ENCODE measurements at places on chromosomes 13 and 19.

DNA sequence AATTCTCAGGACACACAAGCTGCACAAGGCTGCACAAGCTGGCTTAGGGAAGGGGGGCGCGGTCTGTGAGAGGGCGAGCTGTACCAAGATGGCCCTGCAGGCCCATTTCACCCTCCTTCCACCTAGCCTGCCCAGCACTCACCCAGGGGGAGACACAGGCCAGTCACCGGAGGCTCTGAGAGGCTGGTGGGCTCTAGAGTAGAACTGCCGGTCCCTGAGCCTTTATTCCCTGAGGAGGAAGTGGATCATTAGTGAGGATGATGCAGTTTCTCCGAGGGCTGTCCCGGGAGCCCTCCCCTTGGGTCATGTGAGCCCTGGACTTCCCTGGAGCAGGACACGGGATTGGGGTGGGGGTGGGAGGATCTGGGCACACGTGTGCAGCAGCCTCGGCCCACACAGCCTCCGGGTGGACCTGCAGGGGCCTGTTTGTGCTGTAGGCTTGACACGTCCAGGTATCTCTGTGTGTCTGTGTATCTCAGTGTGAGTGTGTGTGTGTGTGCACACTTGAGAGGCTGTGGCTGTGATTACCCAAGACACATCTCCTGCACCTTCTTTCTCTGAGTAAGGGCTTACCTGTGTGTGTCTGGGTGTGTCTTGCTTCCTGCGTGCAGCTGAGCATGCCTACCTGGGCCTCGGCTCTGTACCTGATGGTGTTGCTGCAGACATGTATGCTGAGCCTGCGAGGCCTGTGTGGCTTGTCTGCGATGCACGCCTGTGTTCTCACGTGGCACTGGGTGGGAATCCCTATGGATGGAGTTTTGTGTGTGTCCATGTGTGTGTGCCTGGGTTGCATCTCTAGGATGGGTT is at the start of gene ACP5:
TSS of gene ACP5 (minus strand) at position 195 of the 807 bp plus-strand sequence. CDS start 328 bp downstream, outside the sequence.
- DNase-seq = peak; percentile 53
- H3K27ac ChIP-seq = peak within 1 kb of the TSS; percentile 30
- peaks cover 12% of the 10 kb centered on the region for H3K4me1 ChIP-seq
- no peaks in the 10 kb centered on the region for H3K27me3 ChIP-seq
- peak within 1 kb of the TSS; percentile 12 for H3K4me3 ChIP-seq

DNA sequence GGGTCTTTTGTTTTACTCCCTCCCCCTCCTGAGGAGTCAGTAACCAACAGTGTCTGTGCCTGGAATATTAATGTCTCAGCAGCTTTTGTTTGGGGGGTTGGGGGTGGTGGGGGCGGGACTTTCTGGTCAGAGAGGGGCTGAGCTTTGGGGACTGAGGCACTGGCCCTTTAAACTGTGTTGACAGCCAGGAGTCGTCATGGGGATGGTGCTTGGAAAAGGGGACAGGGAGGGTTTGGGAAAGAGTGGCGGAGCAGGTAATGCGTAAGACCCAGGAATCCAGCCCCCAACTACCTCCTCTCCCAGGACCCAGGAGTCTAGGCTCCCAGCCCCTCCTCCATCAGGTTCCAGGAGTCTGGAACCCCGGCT is 5.2 kb downstream of the CADM4 start:
- H3K4me3 ChIP-seq = no peak overlapping the region
- H3K4me1 ChIP-seq = peaks cover 2% of the 10 kb centered on the region
- no peak for DNase-seq
- H3K27ac ChIP-seq = peak overlapping the region; percentile 5
- H3K36me3 ChIP-seq = no peaks in the 10 kb centered on the region
- no peaks in the 10 kb centered on the region for H3K27me3 ChIP-seq

GRCh38 chr19:46016426-46017094 is 6.3 kb downstream of the PGLYRP1 start:
- H3K27me3 ChIP-seq = peaks cover 4% of the 10 kb centered on the region
- DNase-seq = peak; percentile 86
- peaks cover 8% of the 10 kb centered on the region for H3K4me1 ChIP-seq
- peak overlapping the region; percentile 54 for H3K4me3 ChIP-seq
- no peak overlapping the region for H3K27ac ChIP-seq
- no peaks in the 10 kb centered on the region for H3K36me3 ChIP-seq

GRCh38 chr19:6067975-6068374 is 42.3 kb downstream of the RFX2 start:
- peaks cover 13% of the 10 kb centered on the region for H3K4me1 ChIP-seq

GRCh38 chr13:100532090-100532766 is 56.4 kb downstream of the GGACT start:
- no peaks in the 10 kb centered on the region for H3K36me3 ChIP-seq
- H3K27me3 ChIP-seq = no peaks in the 10 kb centered on the region
- H3K4me3 ChIP-seq = no peak overlapping the region
- peaks cover 2% of the 10 kb centered on the region for H3K4me1 ChIP-seq
- DNase-seq = no peak

DNA sequence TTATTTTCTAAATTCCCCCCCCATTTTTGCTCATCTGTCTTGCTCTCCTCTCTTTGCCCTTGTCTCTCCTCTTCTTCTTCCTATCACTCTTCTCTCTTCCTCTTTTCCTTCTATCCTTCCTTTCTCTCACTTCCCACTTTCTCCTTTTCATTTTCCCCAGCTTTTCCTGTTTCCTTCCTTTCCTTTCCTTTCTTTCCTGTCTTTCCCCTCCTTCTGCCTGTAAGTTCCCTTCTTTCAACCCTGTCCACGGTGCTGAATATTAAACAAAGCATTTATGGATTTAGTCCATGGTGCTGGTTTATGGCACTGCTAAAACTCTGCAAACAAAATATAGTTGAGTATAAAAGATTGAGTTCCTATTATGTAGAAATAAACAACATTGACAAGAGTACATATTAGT is 27.6 kb downstream of the SCEL start:
- H3K27me3 ChIP-seq = no peaks in the 10 kb centered on the region
- DNase-seq = no peak
- H3K4me1 ChIP-seq = no peaks in the 10 kb centered on the region

GRCh38 chr19:33220735-33221134 is 4.9 kb downstream of the SLC7A10 start:
- H3K4me1 ChIP-seq = no peaks in the 10 kb centered on the region
- no peaks in the 10 kb centered on the region for H3K36me3 ChIP-seq
- H3K27ac ChIP-seq = no peak overlapping the region
- H3K27me3 ChIP-seq = peaks cover 2% of the 10 kb centered on the region
- no peak for DNase-seq

- H3K4me1 ChIP-seq = no peaks in the 10 kb centered on the region
- H3K27ac ChIP-seq = no peak overlapping the region
- no peak overlapping the region for H3K4me3 ChIP-seq
These were observed 178.1 kb downstream of the FLT1 start for GRCh38 chr13:28316836-28317235.

GRCh38 chr13:21710163-21710562 is 39.3 kb downstream of the FGF9 start:
- H3K4me1 ChIP-seq = no peaks in the 10 kb centered on the region
- no peak overlapping the region for H3K27ac ChIP-seq
- H3K36me3 ChIP-seq = no peaks in the 10 kb centered on the region
- no peak for DNase-seq
- H3K4me3 ChIP-seq = no peak overlapping the region

DNA sequence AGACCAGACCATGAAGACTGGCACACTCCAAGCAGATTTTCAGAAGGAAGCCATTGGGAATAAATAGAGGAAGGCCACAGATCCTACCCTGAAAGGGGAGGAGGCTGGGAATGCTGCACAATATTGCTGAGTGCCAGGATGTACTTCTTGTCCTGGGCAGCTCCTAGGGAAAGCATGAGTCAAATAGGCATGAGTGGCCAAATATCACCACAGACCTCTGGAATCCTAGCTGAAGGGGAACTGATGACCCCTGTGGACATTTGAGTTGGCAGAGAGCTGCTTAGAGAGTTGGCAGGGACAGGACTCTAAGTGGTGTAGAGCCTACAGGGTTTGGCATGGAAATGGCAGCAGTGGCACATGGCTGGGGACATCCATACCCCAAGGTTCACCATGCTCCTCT is 234.3 kb upstream of the TRPC4 start:
- H3K27me3 ChIP-seq = peaks cover 3% of the 10 kb centered on the region
- H3K27ac ChIP-seq = no peak overlapping the region
- no peaks in the 10 kb centered on the region for H3K36me3 ChIP-seq
- no peak for DNase-seq
- H3K4me1 ChIP-seq = no peaks in the 10 kb centered on the region

Measured in ovary (tissue), 10 donors.